Aorta (tissue), 5 donors: ENCODE measurements at places on chromosomes 12 and 14.

DNA sequence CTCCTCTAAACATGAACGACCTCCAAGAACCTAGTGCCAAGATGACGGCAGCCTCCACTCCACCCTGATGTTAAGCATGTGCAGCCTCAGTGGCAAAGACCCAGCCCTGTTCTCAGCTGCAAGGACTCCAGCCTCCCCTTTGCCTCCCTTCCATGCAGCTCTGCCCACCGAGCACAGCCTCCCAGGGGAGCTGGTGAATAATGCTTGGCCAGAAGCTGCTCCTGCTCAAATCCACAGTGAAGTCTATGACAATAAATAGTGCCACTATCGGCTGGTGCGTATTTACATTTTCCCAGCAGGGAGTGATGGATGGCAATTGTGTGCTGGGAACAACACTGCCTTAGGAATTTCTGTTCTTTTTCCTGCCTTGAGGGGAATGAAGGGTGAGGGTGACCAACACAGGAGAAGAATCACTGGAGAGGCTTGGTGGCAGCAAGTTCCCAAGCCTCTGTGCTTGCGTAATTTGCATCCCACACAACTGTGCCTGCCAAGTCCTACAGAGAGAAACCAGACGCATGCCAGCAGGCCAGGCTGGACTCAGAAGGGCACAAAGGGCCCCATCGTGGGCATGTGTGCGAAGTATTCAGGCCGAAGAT is 29.9 kb upstream of the TC2N start:
- H3K4me1 ChIP-seq = peaks cover 21% of the 10 kb centered on the region
- H3K36me3 ChIP-seq = no peaks in the 10 kb centered on the region
- no peaks in the 10 kb centered on the region for H3K27me3 ChIP-seq
- H3K4me3 ChIP-seq = no peak overlapping the region
- DNase-seq = peak; percentile 90

DNA sequence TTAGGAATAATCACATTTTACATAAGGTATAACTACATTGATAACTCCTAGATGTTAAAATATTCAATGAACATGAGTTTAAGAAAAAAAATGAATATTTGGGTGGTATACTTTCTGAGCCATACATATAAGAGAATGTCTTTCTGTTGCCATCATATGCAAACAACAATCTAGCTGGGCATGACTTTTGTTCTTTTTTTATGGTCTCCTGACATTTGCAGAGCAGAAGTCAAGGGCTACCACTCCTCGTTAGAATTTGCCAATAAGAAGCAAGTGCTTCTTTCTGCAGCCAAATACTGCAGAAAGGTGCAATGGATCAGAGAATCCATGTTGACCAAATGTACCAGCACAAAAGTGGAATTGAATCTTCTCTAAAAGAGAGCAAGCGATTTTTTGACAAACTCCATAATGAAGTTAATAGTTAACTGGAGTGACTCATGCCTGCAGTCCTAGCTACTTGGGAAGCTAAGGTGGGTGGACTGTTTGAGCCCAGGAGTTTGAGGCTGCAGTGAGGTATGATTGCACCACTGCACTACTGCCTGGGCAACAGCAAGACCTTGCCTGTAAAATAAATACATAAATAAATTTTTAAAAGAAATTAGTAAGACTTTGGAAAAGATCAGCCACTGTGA is 25.5 kb upstream of the CCDC91 start:
- no peaks in the 10 kb centered on the region for H3K36me3 ChIP-seq
- DNase-seq = no peak
- H3K4me1 ChIP-seq = no peaks in the 10 kb centered on the region
- no peak overlapping the region for H3K27ac ChIP-seq

- no peak for DNase-seq
- H3K27me3 ChIP-seq = no peaks in the 10 kb centered on the region
- no peak overlapping the region for H3K4me3 ChIP-seq
- H3K4me1 ChIP-seq = no peaks in the 10 kb centered on the region
Measured at GRCh38 chr14:91228112-91229004, 16.1 kb downstream of the GPR68 start.

DNA sequence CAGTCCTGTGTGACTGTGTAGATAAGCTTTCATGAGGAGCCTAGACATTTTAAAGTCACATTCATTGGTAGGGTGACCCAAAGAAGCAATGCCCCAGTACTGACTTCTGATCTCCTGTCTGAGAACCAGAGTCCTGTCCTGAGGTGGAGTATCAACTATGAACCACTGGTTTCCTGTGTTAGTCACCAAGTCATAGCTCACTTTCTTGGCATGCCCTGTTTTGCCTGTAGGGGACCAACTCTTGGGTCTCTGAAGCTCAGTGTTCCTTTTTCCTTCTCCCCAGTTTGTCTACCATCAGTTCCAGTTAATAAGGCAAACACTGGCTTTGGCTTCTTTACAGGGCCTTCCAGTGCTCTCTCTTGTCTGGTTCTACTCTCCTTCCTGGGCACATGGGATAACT is 97.4 kb downstream of the C12orf75 start:
- no peak overlapping the region for H3K4me3 ChIP-seq
- H3K4me1 ChIP-seq = no peaks in the 10 kb centered on the region
- H3K36me3 ChIP-seq = no peaks in the 10 kb centered on the region

DNA sequence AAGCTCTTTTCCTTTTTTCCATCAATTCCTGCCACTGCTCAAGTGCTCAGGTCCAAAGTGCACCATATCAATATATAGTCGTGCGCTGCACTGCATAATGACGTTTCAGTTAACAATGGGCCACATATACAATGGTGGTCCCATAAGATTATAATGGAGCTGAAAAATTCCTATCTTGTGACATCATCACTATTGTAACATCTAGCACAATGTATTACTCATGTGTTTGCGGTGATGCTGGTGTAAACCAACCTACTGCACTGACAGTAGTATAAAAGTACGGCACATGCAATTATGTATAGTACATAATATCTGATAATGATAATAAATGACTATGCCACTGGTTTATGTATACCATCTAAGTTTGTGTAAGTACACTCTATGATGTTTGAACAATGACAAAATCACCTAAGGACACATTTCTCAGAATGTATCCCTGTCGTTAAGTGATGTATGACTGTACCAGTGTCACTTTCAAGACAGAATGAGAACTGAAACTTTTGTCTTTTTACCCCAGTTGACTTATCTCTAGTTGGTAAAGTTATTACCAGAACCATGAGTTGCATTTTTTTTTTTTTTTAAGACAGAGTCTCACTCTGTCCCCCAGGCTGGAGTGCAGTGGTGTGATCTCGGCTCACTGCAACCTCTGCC is 53.7 kb upstream of the INSM2 start:
- H3K36me3 ChIP-seq = no peaks in the 10 kb centered on the region
- no peak for DNase-seq
- no peak overlapping the region for H3K4me3 ChIP-seq
- no peaks in the 10 kb centered on the region for H3K27me3 ChIP-seq
- H3K27ac ChIP-seq = no peak overlapping the region

DNA sequence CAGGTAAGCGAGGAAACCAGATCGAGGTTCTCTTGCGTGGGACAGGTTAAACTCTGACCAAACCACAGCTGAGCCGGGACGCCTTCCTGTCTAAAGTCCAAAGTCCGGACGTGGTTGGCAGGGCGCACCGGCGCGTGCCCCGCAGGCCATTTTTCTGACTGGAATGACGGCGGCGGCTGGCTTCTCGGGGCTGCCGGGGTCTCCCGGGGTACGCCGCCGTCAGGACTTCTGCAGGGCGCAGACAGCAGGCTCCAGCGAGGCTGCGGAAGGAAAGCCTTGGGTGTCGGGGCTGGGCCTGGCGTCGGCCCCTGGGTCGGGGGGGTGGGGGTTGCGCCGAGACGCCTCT is 32.8 kb downstream of the MIA2 start:
- H3K36me3 ChIP-seq = no peaks in the 10 kb centered on the region
- H3K27ac ChIP-seq = peak overlapping the region; percentile 68
- peak; percentile 89 for DNase-seq
- H3K4me1 ChIP-seq = no peaks in the 10 kb centered on the region
- no peaks in the 10 kb centered on the region for H3K27me3 ChIP-seq

- no peak overlapping the region for H3K27ac ChIP-seq
- no peak overlapping the region for H3K4me3 ChIP-seq
- H3K27me3 ChIP-seq = no peaks in the 10 kb centered on the region
- DNase-seq = no peak
Measured at GRCh38 chr12:52474212-52474611, 607 bp upstream of the KRT6C start.
